Cardiac muscle cell (in vitro differentiated cells and primary cell): ENCODE measurements at places on chromosomes 7 and 10.

- DNase-seq = no peak
Observed at GRCh38 chr10:117615649-117616048, 73.1 kb downstream of the EMX2 start.

DNA sequence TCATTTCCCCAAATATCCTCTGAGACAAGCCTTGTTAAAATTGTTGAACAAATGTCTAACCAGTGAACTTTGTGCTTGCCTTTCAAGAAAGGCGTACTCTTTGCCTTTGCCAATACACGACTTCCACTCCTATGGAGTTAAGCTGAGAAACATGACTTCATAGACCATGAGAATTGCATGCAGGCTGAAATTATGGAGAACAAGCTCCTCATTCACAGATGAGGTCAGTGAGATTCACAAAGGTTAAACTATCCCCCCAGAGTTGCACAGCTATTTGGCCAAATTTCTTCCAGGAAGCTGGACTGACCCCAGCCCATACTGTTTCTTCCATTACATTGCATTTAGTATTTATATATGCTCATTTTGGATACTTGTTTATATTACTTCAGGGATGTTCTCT is 221.4 kb upstream of the SEMA3C start:
- DNase-seq = no peak

GRCh38 chr10:124313374-124313773 is 105.3 kb downstream of the OAT start:
- DNase-seq = no peak

GRCh38 chr7:64733550-64734240 is 60.5 kb upstream of the ZNF138 start:
- DNase-seq = no peak

- DNase-seq = peak; percentile 15
Observed at GRCh38 chr10:35307297-35307696, 29.0 kb upstream of the CCNY start.

- DNase-seq = no peak
Observed at GRCh38 chr10:50324046-50324445, 72.7 kb upstream of the ASAH2 start.

DNA sequence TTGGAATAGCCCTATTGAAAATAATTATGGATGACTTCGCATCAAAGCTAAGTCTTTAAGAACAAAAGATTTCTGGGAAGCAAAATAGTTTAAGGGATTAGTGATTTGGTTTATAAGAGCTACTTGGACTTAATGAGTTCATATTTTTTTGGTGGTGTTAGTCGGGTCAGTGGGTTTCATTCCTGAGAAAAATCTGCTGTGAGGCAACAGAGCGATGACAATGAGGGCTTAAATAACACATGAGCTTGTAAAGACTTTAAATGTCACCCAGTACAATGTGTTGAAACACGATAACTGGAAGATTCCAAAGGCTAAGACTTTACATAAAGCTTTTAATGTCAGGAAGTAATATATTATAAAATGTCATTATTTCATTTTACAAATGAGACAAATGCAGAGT is 178.8 kb downstream of the ARL4A start:
- no peak for DNase-seq

DNA sequence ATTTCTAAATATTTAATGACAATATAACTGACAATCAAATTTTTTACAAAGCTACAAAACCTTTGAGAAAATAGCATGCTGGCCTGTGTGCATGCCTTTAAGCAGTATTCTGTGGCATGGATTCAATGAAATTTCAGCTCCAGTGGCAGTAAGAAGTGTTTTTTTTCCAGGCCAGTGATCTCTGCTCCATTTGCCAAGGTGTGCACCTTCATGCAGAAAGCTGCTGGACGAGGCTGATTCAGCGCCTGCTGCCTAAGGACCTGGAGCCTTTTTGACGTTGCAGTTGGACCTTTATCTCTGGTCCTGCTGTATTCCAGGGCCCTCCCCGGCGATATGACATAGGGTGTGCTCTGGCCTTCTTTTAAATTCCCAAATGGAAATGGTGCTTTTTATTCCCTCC is 26.6 kb downstream of the VWC2 start:
- DNase-seq = no peak
